Inflammatory macrophage treated with lipopolysaccharide for 4 hours (primary cell): ENCODE measurements at places on chromosomes 1 and 21.
A peak's percentile ranks its signal among the peaks of the same experiment; 100 is the strongest.

GRCh38 chr21:31560479-31560878, 99.0 kb upstream of the SOD1 start:
- DNase-seq: no peak

- DNase-seq: no peak
Measured at GRCh38 chr1:117859901-117860300, 69.5 kb downstream of the GDAP2 start.

- DNase-seq: no peak
Measured at GRCh38 chr1:224589006-224589405, 27.1 kb upstream of the CNIH3 start.

DNA sequence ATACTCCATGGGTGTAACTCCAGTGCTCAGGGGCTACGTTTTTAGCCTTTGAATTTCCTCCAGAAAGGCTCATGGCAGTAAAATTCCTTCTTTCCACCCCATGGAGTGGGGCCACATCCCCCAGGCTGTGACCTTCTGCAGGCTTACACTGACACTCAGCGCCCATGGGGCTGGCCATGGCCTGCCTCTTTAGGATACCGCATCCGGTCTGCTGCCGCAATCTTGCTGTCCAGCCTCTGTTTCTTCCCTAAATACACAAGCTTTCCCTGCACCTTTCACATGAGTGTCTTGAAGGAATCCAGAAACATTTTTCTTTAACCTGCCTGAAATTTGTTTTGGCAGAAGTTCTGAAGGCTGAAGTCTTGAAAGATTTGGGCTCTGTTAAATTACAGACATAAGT, 170.5 kb downstream of the NTMT2 start:
- no peak for DNase-seq

DNA sequence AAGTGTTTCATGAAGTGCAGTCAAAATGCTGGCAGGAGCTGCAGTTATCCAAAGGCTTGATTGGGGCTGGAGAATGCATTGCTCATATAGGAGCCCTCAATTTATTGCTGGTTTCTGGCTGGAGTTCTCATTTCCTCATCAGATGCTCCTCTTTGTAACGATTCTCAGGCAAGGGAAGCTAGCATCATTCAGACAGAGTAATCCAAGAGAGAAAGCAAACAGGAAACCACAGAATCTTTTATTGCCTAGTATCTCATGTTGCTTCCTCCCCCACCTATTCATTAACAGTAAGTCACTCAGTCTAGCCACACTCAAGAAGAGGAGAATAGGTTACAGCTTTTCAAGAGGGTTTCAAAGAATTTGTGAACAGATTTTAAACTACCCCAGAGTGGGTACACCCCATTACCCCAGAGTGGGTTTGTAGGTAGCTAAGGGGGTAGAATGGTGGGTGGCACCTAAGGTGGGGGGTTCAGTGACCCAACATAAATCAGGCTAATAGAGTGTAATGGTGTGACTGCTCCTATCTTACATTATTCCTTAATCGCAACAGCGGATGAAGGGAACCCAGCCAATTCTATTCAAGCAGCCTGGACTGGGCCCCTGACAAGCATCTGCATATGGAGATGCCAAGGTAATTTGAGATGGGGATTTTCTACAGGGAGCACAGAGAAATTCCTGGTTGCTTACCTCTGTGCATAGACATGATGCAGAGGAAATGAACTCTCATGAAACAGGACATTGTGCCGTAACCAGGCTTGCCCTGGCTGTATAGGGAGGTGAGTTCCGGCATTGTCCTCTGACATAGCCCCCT, 67.1 kb downstream of the KCNJ15 start:
- DNase-seq: peak; percentile 79

DNA sequence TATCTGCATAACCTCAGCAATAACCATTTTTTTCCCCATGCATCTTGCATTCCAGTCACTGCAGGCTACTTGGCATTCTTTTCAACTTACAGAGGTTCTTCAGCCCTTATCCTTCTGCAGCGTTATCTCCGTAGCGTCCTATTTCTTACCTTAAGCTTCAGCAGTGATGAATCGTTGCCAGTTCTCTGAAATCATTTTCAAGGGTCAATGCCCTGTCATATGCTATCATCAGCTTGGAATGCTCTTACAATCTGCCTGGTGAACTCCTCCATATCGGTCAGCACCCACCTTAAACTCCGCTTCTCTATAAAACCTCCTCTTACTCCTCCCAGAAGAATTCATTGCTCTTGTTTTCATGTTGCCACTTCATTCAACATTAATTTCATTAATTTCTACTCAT, 105.1 kb upstream of the DPH5 start:
- no peak for DNase-seq

DNA sequence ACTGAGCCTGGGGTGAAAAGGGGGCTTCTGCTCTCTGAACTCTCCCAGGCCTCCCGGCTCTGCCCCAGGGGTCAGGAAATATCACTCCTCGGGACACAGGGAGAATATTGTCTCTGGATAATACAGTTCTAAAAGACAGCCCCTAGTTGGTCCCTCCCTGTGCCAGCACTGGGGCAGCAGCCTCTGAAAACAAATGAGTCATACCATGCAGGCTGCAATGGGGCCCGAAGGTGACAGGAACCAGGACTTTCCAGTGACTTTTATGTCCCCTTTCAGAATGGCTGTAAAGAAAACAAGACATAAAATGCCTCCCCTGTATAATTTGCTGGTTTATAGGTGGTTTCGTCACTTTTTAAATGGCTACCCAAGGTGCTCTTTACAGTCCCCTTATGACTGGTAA, 360.0 kb downstream of the NPHP4 start:
- no peak for DNase-seq

- no peak for DNase-seq
Measured at GRCh38 chr1:3480369-3480719, 25.9 kb downstream of the ARHGEF16 start.

DNA sequence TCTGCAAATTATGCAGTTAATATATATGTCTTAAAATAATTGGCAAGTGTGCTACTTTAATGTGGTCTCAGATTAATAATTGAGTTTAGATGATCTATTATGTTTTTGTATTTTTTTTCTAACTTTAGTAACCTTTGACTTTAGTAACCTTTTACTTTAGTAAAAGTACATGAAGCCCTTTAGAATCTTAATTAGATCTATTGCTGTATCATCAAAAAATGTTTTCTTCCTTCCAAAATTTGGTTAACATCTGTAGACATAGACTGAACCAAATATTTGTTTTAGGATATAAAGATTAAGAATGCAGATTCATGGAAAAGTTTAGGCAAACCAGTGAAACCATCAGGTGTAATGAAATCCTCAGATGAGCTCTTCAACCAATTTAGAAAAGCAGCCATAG, 25.7 kb upstream of the EPHX4 start:
- DNase-seq: no peak

DNA sequence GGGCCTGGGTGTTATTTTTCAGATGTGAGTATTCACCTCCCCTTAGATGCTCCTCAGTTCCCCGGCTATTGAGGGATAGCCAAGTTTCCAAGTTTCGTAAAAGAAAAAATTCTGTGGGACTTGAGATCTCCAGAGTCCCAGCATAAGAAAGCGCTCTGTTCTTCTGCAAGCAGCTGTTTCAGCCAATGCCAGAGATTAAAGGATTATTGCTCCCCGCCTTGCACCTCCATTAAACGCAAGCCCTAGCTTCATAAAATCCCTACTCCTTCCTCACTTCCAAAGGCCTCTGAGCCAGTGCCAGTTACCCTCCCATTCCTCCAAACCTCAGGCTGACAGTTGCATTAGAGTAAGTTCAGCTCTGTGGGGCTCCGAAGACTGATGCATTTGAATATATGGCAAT, 56.4 kb downstream of the CHIA start:
- DNase-seq: no peak
